NAMALWA (cell line): ENCODE measurements at places on chromosomes 1 and 21.
A peak's percentile ranks its signal among the peaks of the same experiment; 100 is the strongest.

- no peak for DNase-seq
These were observed 87.8 kb downstream of the ADCY10 start for GRCh38 chr1:167826127-167826526.

DNA sequence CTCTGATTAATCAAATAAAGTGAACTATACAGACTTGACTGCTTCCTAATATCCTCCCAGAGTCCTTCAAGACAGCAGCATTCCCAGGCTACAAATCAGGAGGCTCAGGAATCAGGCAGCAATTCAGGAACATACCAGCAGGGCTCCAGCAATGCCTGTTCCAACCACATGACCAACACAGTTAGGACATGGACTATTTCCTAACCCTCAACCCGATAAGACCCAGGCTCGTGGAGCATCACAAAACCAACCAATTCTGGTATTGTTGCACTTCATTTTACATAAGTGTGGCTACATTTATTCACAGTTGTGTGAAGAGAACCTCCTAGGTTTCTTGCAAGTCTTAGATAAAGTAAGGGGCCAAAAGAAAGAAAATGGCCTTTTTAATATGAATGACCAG, 546.2 kb upstream of the ADGRL2 start:
- peak; percentile 3 for DNase-seq

GRCh38 chr1:206097381-206097780, 19.8 kb downstream of the AVPR1B start:
- no peak for DNase-seq

DNA sequence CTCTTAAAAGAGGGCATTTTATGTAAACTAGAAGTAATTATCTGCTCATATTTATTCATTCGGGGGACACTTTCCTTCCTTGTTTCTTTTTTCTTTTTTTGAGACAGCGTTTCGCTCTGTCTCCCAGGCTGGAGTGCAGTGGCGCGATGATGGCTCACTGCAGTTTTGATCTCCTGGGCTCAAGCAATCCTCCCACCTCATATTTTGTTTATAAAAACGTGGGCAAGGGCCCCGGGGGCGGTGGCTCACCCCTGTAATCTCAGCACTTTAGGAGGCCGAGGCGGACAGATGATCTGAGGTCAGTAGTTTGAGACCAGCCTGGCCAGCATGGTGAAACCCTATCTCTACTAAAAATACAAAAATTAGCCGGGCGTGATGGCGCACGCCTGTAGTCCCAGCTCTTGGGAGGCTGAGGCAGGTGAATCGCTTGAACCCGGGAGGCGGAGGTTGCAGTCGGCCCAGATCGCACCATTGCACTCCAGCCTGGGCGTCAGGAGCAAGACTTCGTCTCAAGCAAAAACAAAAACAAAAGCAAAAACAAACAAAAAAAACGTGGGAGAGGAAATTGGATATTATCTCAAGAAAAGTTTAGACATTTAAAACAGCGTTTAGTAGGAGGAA, 926 bp upstream of the DFFA start:
- DNase-seq = peak; percentile 74

GRCh38 chr21:28712411-28712810, 280.3 kb downstream of the LTN1 start:
- DNase-seq = no peak

DNA sequence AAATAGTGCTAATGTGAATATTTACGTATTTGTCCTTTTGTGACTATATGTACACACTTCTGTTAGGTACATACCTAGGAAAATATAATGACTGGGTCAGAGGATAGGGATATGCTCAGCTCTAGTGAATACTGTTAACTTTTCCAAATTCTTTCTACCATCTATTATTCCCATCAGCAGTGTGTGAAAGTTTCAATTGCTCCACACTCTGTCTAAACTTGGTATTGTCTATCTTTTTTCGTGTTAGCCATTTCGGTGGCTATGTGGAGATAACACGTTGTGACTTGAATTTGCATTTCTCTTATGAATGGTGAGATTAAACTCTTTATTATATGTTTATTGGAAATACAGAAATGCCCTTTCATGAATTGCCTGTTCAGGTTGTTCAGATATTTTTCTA, 22.7 kb upstream of the LELP1 start:
- DNase-seq = no peak

DNA sequence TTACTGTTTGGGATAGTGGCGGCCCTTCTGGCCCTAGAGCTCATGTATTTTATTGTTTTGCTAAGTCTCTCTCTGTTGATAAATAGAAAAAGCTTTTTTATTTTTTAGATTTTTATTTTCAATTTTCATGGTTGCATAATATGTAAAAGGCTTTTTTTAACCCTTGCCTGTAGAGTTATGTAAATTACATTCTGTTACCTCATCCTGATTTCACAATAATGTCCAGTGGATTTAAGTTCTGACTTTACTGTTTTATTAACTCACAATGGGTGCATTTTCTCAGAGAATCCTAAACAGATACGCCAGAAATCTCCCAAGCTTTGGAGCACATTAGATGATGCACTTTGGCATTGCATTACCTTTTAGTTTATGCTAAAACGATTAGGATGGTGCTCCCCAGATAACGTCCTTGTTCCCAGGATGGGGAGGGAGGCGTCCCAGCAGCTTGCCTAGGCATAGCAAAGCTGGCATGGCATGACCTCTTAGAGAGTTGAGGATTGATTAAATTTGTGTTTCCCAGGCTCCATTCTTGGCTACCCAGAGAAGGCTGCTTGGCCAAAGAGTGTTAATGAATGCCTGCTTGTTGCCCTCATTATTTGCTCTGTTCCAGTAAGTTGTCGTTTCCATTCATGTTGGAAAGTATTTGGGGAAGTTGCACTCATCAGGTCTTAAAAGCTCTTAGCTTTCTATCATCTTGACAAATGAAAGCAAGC, 17.1 kb downstream of the UTP25 start:
- no peak for DNase-seq

- no peak for DNase-seq
These were observed 4.5 kb upstream of the CTNNBIP1 start for GRCh38 chr1:9914610-9914937.

DNA sequence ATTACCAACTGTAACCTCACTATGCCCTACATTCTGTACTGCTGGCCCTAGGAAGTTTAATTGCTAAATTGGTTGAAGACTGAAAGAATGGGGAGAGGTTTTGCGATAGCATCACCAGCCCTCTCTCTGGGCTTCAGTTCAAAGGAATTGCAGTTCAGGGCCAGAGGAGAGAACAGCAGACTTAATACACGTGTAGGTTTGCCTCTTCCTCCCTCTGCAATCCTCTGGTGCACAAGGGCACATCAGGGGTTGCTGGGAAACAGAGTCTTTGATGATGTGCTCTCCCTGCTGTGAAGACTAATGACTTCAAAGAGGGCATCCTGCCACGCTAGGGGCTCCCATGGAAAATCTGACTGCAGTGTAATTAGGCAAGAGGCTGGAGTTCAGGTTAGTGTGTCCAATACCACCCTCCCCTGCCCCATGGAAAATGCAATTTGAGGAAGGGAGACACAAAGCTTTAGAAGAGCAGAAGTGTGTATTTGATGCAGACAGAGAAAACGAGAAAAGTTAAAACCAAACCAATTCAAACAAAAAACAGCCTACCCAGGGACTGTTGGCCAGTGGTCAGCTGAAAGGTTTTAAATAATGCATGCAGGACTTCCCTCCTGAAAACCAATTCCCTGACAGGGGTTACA, 167.9 kb downstream of the ASTN1 start:
- no peak for DNase-seq

GRCh38 chr1:153642161-153642560, 8.3 kb downstream of the CHTOP start:
- DNase-seq = no peak
